Heart right ventricle (tissue), 16 donors: ENCODE measurements at places on chromosomes 5 and 9. TPM values are rescaled to one million over a fixed set of nuclear protein-coding genes. Genes with fewer than 3 reads are reported as not detected.

GRCh38 chr5:67246108-67246507 lies 49.5 kb upstream of the CD180 start:
- DNase-seq = no peak
- no peaks in the 10 kb centered on the region for H3K36me3 ChIP-seq
- H3K27me3 ChIP-seq = no peaks in the 10 kb centered on the region
- H3K4me3 ChIP-seq = no peak overlapping the region
- no peak overlapping the region for H3K27ac ChIP-seq
- no peaks in the 10 kb centered on the region for H3K4me1 ChIP-seq

- no peak overlapping the region for H3K4me3 ChIP-seq
- H3K27me3 ChIP-seq = no peaks in the 10 kb centered on the region
- H3K27ac ChIP-seq = no peak overlapping the region
- no peak for DNase-seq
- H3K36me3 ChIP-seq = no peaks in the 10 kb centered on the region
- no peaks in the 10 kb centered on the region for H3K4me1 ChIP-seq
These were observed 22.4 kb downstream of the ELOVL7 start for GRCh38 chr5:60821488-60822284.

DNA sequence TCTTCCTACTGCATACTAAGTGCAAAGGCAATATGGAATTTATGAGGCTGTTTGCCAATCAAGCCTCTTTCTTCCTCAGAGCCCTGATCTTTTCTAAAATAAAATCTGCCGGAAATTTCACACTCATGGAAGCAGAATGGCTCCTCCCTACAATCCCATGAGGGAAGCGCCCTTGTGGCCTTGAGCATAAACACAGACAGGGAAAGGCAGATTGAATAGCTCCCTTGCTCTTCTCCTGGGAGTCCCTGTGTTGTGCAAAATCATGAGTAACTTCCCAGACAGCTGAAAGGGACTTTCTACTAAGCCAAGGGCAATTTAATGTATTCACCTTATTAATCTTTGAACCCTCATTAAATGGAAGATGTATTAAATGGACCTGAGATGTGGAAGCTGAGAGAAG lies 226.1 kb upstream of the PIK3R1 start:
- DNase-seq = no peak
- no peak overlapping the region for H3K4me3 ChIP-seq
- no peak overlapping the region for H3K27ac ChIP-seq

DNA sequence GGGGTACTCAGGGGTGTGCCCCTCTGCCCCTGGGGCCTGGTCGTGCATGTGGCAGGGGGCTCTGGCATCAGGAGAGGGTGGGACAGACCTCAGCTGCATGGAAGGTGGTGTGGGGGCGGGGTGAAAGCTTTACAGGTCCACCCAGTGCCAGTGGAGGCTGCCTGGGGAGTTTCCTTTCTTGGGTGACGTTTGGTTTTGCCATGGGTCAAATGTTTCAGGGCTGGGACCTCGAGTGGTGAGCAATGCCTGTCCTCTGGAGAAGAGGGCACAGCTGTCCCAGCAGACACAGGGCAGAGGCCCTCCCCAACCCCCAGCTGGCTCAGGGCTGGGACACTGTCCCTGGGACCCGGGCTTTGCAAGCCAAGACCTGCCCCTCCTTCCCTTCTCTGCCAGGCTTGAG lies 3.6 kb downstream of the RXRA start:
- peak; percentile 43 for DNase-seq
- no peaks in the 10 kb centered on the region for H3K27me3 ChIP-seq
- peak overlapping the region; percentile 89 for H3K27ac ChIP-seq
- peaks cover 85% of the 10 kb centered on the region for H3K4me1 ChIP-seq
- peak overlapping the region; percentile 70 for H3K4me3 ChIP-seq

DNA sequence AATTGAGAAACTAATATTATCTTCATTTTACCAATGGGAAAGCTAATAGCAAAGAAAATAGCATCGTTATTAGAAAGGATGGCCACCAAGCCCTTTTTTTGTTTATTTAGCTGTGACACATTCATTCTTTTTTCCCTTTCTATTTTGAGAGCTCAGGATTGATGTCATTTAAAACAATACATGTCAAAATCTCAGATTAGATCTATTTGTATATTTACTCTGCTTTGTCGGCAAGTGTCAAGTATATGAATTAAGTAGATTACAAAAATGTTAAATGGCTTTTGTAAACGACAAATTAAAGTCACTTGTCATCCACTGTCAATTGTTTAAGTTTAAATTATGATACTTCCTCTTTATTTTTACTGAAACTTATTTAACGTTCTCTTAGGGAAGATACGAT lies 118.9 kb downstream of the PAM start:
- H3K36me3 ChIP-seq = peaks cover under 1% of the 10 kb centered on the region
- no peak overlapping the region for H3K27ac ChIP-seq
- H3K4me3 ChIP-seq = no peak overlapping the region
- no peak for DNase-seq
- peaks cover 24% of the 10 kb centered on the region for H3K4me1 ChIP-seq

HK3 gene
- total RNA-seq = 3.9 TPM

GLDC gene
- not detected for total RNA-seq

GRCh38 chr9:116466271-116467235 lies 220.6 kb upstream of the TRIM32 start:
- no peak overlapping the region for H3K27ac ChIP-seq
- H3K27me3 ChIP-seq = no peaks in the 10 kb centered on the region
- no peaks in the 10 kb centered on the region for H3K4me1 ChIP-seq
- no peak for DNase-seq
- H3K4me3 ChIP-seq = no peak overlapping the region
- H3K36me3 ChIP-seq = no peaks in the 10 kb centered on the region

GRCh38 chr9:130639866-130640555 lies 24.4 kb upstream of the PRDM12 start:
- no peaks in the 10 kb centered on the region for H3K4me1 ChIP-seq
- no peak overlapping the region for H3K27ac ChIP-seq
- H3K36me3 ChIP-seq = peaks cover 23% of the 10 kb centered on the region
- no peaks in the 10 kb centered on the region for H3K27me3 ChIP-seq
- DNase-seq = no peak

DNA sequence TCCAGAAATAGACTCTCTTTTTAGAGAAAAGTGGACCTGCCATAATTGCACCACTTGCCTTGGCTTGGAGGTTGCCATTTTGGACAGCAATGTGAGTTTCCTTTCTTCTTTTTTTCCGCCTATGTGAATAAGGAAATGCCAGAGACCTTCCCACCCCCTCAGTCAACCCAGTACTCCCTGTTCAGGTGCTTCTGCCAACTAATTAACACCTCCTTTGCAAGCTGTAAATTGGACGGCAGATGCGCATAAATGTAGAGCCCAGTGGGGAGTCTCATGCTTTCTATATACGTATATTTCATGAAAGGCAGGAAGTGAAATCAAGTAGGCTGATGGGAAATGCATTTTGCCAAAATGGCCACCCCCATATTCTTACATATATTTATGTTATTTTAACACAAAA lies 269.8 kb upstream of the RFX3 start:
- no peak overlapping the region for H3K27ac ChIP-seq
- H3K4me1 ChIP-seq = no peaks in the 10 kb centered on the region
- no peak overlapping the region for H3K4me3 ChIP-seq
- no peaks in the 10 kb centered on the region for H3K36me3 ChIP-seq

ST8SIA4 gene
- total RNA-seq = 5.7 TPM
